ENCODE measurements at places on chromosomes 2 and 18.

- DNase-seq = no peak
These were observed 10.3 kb upstream of the INO80C start for GRCh38 chr18:35508030-35508429.

- no peak for DNase-seq
These were observed 548.3 kb upstream of the VWC2L start for GRCh38 chr2:213862407-213863076.

GRCh38 chr18:30016179-30016578 is 1026.4 kb downstream of the DSC3 start:
- no peak for DNase-seq

GRCh38 chr2:80592106-80592505 is 287.6 kb upstream of the LRRTM1 start:
- no peak for DNase-seq

- DNase-seq = no peak
These were observed 65.8 kb upstream of the SALL3 start for GRCh38 chr18:78913830-78914231.

GRCh38 chr18:11147962-11148679 is 1.2 kb downstream of the PIEZO2 start:
- DNase-seq = no peak

DNA sequence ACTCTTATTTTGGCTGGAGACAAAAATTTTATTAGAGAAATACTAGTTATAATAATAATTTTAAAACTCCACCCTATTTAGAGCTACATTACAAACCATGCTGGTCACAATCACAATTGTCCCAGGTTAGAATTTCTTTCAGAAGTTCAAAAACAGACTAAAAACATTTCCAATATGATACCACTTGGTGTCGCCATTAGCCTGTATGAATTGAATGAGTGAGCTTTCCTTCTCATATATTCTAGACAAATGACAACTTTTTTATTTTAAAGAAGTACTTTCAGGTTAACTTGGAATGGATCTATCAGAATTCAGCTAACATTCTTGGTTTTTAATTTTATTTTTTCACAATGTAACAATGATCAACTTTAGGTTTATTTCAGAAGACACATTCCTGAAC is 48.0 kb downstream of the SERPINB8 start:
- no peak for DNase-seq

DNA sequence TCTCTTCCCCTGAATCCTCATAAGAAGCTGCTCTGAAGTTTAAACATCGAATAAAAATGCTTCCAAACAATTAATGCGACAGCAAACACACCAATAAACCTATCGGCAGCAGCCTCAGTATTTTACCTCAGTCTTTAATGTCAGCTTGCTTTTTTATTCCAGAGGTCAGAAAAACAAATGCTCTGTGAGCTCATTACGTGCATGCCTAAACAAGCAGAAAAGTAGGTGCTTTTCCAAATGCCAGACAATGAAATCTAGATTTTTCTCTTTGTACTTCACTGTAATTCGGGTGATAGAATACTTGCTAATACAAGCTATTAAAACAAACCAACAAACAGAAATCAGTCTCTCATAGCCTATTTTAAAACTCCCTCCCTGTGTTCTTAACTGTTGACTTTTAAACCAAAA is 381.5 kb downstream of the NRXN1 start:
- no peak for DNase-seq

DNA sequence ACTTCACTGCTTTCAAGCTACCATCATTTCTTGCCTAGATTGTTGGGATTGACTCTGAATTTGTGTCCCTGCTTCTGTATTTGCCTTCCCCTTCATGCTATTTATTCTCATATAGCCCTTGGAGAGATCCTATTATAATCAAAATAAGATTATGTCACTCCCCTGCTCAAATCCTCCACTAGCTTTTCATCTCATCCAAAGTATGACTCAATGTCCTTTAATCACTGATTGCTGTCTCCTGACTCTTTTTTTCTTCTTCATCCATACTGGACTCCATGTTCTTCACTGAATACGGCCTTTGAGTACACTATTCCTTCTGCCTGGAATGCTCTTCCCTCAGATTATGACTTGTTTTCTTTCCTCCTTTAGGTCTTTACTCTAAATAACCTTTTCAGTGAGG is 5.0 kb downstream of the RBKS start:
- no peak for DNase-seq

GRCh38 chr2:101986804-101987740 is 4.7 kb upstream of the IL1R2 start:
- no peak for DNase-seq

- no peak for DNase-seq
These were observed 349.7 kb upstream of the ST6GAL2 start for GRCh38 chr2:107235491-107236254.

DNA sequence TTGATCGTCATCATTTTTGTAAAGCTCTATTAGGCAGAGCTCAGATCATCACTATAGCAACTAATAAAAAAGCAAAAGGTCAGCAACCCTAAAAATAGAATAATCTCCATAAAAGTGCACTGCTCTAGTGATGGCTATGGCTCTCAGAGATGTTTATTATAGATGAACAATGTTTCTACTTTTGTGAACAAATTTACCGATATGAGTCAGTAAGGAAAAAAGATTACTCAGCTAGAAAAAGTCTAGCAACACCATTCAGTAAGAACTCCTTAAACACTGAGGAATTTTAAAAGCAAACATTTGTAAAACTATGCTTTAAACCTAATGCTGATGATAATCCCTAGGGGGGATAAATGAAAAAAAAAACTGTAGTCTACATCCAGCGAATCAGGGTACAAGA is 69.6 kb downstream of the ACVR1C start:
- DNase-seq = no peak

GRCh38 chr2:129716781-129717559 is 262.5 kb upstream of the RAB6C start:
- no peak for DNase-seq

GRCh38 chr2:233501198-233502076 is 65.1 kb downstream of the USP40 start:
- no peak for DNase-seq

DNA sequence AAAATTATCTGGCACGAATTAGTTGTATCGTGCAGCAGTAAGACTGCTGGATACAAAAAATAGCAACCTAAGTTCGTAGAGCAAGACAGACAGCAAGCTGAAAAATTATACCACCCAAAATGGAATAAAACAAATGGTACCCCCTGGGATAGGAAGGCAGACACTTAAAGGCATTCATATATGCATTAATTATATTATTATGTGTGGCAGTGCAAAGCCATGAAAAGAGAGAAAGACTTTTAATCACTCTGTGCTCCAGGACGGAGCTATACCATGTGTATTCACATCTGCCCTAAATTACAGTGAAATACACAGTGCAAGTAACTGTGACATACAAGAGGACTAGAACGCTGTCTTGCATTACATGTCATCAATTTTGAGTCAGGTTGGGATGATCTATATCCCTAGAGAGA is 235.9 kb downstream of the GULP1 start:
- DNase-seq = no peak

GRCh38 chr2:108870069-108870644 is 83.6 kb downstream of the CCDC138 start:
- no peak for DNase-seq

GRCh38 chr2:53778536-53779162 is 8.1 kb downstream of the ASB3 start:
- no peak for DNase-seq

DNA sequence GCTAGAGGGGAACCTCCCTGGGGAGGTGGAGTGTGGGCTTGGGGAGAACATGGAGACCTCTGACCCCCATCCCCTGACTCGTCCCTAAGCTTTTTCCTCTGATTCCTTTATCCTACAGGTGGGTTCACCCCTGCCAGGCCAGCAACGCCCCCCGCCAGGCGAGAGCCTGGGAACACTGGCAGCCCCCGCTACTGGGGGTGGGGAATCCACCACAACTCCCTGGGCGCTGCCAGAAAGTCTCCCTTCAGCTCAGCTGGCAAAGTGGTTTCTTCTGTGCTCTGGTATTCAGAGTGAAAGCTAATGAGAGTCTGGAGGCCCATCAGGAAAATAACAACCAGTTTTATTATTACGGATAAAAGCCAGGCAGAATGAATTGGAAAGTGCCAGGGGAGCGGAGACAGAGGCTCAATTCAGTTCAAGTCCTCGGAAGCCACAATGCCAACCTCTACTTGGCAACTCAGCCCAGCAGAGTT is 2.8 kb downstream of the DIPK1C start:
- DNase-seq = no peak

- DNase-seq = no peak
These were observed 373.5 kb upstream of the CHST9 start for GRCh38 chr18:27558388-27559155.

Data from activated CD4-positive, CD25-positive, alpha-beta regulatory T cell treated with anti-CD3 and anti-CD28 coated beads, Interleukin-2, amount 50 U/mL, for 16 hours (primary cell).